Retinal pigment epithelial cell (primary cell): ENCODE measurements at places on chromosomes 6 and 20.

- no peak for DNase-seq
Observed at GRCh38 chr6:14110001-14110818, 7.4 kb upstream of the CD83 start.

- no peak for DNase-seq
Observed at GRCh38 chr20:58515233-58516212, at the start of gene APCDD1L. APCDD1L (minus strand) TSS chr20:58515399; CDS start chr20:58514707, 692 bp downstream.

GRCh38 chr20:54086507-54087039 lies 16.2 kb upstream of the BCAS1 start:
- no peak for DNase-seq

DNA sequence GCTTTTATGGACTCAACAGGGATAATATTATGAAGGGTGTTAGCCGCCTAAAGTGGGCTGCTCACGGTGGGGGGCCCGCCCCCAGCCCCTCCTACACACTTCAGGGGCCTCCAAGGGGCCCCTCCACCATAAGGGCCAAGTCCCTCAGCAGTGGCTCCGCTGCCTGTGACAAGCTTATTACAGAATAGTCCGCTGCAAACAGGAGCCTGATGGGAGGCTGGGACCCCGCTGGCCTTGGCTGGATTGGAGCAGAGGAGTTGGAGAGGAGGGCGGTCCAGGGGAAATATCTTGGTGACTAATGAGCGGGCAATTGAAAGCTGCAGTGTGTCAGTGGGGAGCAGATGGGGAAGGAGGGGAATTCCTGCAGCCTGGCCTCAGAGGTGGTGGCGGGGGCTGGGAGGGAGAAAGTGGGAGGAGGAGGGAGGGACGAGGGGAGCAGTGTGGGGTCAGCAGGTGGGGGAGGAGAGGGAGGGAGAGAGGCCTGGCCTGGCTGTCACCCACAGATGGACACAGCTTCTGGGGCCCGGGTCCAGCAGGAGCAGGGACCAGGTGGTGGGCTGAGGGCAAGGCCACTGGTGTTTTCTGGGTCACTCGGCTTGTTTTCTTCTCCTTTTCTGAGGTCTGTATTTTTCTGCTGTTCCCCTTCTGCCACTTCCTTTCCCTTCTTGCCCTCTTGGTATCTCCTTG lies 57.6 kb upstream of the FOXP4 start:
- no peak for DNase-seq

DNA sequence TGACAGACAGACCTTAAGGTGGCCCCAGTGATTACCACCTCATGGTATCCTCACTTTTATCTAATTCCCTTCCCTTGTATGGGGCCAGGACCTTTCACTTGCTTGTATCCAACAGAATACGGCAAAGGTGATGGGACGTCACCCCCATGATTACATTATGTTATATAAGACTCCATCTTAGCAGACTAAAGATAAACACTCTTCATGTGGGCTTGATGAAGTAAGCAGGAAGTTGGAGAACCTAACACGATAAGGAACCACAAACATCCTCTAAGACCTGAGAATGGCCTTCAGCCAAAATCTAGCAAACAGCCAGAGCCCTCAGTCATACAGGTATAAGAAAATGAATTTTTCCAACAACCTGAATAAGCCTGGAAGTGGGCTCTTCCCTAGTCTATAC lies 8.0 kb downstream of the SLC17A3 start:
- no peak for DNase-seq

DNA sequence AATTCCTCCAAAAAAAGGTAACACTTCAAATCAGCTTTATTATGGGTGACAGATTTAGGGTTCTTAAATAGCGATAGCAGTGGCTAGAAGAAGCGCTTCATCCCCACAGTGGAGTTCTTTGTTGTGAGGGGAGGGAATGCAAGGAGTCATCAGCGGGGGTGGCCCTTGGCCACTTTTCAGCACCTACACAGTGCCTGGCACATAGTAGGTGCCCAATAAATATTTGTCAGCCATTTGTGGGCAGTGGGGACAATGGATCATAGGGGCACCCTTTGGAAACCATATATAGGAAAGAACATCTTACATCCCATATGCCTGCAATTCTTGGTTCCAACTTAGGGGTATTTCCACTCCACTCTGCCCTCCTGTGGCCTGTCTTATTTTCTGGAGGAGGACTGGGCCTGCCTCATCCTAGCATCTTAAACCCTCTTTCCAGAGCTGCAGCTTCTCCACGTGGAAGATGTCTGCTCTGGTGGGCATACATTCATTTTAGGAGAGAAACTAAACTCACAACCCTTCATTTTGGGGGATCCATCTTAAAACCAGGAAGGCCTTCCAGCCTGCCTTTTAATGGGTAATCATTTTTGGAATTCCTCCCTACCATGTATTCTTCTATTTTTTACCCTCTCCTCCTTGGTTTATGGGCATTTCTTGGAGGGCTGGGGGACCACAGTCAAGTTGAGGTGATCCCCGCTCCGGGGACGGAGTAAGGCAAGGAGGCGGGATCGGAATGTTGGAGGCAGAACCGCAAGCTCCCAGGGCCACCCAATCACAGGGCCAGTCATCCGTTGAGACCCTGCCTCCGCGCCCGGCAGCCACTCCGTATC lies 2.6 kb upstream of the GPSM3 start:
- DNase-seq = no peak

DNA sequence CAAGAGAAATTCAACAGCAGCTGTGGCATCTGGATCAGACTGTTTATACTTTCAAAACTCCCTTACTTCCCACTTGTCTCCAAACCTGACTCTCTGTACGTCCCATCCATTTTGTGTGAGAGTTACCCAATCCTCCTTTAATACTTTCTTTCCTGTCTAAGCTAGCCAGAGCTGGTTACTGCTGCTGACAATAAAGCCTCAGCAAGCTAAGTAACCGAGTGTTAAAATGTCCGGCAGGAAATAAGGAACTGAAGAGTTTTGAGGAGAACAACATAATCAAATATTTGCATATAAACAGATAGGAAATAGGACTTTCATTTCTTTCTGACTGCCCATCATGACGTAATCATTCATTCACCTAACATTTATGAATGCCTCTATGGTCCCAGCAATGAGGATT lies 11.6 kb downstream of the TMEM30A start:
- DNase-seq = no peak

- no peak for DNase-seq
Observed at GRCh38 chr6:151676460-151676945, 131.0 kb upstream of the ESR1 start.

GRCh38 chr6:139659711-139660110 lies 285.3 kb upstream of the CITED2 start:
- DNase-seq = no peak
